Islet precursor cell (in vitro differentiated cells): ENCODE measurements at places on chromosomes 4 and X.
A peak's percentile ranks its signal among the peaks of the same experiment; 100 is the strongest.

DNA sequence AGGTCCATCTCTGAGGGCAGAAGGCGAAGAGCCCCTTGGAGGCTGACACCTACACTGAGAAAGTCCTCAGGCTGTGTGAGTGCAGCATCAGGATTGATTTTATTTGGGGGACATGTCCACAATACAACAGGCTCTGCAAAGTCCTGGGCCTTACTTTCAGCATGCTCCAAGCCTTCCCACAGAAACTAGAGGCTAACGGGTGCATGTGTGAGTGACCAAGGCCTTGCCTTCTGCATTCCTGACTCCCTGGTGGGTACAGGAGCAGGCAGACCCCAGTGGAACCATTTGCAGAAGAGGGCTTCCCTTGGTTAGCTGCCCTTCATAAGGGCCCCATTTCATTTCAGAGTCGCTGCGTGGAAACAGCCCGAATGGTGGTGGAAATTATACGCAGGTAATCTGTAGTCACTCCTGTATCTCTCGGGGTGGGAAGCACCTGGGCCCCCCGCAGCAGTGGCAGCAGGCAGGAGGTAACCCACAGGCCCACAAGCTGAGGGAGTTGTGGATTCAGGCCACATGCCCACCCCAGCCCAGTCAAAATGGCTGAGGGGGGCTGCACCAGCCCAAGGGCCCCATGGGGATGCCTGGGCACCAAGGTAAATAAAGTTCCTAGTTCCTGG is 37.7 kb downstream of the NSG1 start:
- DNase-seq, result peak; percentile 41

DNA sequence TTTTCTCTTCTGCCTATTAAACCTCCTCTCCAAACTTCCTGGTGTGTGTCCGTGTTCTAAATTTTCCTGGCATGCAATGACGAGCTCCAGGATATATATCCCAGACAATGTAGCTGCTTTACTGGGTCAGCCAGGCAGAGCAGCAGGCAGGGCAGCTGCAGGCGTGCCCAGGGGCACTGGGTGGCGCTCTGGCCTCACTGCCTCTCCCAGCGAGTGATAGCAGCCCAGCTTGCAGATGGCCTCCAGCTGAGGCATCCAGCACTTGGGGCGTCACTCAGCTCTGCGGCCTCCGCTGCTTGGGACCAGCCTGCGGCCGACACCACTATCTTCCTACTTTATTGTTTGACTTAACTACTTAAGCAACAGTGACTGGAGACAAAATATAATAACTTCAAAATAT is 23.0 kb upstream of the UBA6 start:
- peak; percentile 63 for DNase-seq

DNA sequence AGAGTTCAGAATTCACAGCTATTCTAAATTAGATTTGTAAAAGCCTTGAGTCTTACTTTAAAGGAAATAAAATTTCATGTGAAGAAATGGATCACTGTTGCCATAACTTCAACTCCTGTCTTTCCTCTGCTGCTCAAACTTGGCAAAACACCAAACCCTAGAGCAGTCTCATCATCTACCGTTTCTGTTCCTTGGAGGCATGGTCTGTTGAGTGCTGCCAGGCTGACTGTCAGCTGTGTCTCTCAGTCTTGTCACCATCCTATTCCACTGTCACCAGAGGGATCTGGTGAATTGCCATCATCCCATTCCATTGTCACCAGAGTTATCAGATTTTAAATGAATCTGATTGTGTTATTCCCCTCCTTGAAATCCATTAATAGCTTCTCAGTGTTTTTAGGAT is 55.6 kb downstream of the STIM2 start:
- DNase-seq, result no peak

GRCh38 chrX:67749536-67749935 is 205.7 kb downstream of the AR start:
- DNase-seq, result no peak

DNA sequence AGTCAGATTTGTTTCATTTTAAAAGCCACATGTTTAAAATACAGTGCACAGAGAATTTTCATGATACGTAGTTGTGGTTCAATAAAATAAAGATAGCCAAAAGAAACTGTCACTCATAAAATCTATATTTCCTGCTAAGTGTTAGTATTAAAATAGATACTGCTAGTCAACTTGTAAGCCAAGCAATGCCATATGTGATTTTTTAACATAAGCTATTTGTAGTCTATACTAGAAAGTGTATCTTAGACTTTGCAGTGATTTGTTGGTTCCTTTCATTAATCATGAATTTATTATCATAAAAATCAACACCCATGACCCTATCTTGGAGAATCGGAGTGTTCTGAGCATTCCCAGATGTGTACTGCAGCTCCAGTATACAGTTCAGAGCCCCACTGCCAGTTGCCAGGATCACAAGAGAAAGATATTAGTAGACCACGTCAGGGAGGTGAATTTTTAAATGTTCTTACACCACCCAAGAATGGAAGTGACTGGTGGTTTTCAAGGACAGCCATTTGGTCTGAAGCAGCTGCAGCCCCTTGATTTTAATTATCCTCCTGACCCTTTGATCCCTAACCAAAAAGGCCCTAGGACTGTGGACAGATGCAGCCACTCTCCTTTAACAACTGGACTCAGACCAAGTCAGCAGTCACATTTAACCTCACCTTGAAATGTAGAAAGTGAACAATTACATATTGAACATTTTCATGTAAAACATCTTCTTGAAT is 163.1 kb downstream of the PALLD start:
- no peak for DNase-seq

GRCh38 chrX:52574416-52575275 is 57.8 kb upstream of the XAGE1B start:
- DNase-seq, result peak; percentile 54

DNA sequence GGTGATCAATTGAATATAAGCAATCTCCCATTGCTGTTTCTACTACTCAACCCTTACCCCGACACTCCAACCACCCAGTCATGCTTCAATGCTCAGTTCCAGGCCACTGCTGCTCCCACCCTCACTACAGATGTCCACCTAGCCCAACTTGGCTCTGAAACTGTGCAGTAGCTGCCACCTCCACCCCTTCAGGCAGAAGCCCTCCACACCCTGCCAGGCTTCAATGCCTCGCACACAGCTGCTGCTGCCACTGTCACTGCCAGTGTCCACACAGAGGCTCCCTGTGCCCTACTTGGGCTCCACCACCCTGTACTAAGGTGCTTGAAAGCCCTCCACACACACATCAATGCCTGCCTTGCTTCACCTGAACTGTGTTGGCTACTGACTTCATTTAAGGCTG is 34.6 kb downstream of the LAMTOR3 start:
- no peak for DNase-seq

GRCh38 chr4:77699731-77700210 is 94.2 kb downstream of the CXCL13 start:
- DNase-seq, result peak; percentile 94

DNA sequence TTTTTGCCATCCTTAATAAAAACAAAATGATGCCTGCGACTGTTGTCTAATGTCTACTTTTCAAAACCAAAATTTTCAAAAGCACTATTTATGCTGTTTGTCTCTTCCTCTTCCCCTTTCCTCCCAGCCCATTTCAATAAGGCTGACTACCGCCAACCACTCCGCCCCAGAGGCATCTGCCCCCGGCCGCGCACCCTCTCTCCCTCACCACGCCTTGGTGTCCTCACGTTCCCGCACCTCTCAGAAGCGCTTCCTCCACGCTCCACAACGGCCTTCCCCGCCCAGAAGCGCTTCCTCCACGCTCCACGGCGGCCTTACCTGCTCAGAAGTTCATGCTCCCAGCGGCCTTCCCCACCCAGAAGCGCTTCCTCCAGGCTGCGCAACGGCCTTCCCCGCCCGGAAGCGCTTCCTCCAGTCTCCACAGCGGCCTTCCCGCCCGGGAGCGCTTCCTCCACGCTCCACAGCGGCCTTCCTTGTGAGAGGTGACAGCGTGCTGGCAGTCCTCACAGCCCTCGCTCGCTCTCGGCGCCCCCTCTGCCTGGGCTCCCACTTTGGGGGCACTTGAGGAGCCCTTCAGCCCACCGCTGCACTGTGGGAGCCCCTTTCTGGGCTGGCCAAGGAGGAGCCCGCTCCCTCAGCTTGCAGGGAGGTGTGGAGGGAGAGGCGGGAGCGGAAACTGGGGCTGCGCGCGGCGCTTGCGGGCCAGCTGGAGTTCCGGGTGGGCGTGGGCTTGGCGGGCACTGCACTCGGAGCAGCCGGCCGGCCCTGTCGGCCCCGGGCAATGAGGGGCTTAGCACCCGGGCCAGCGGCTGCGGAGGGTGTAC is 490.4 kb upstream of the ZFP42 start:
- DNase-seq, result peak; percentile 77

DNA sequence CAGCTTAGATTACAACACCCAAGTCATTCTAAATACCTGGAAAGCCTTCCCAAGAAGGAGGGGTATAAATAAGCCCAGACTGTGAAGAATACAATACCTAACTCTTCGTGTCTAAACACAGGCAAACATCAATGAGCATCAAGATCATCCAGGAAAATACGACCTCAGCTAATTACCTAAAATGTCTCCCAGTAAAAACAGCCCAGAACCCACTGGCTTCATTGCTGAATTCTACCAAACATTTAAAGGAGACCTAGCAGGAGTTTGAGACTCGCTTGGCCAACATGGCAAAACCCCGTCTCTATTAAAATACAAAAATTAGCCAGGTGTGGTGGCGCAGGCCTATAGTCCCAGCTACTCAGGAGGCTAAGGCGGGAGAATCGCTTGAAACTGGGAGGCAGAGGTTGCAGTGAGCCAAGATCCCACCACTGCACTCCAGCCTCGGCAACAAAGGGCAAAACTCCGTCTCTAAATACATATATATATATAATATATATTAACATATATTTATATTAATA is 19.1 kb upstream of the HSFX4 start:
- DNase-seq, result no peak
